ENCODE measurements at places on chromosomes 6 and 20.

- DNase-seq = no peak
Measured at GRCh38 chr6:399785-400534, 8.4 kb downstream of the IRF4 start.

GRCh38 chr6:105680131-105680530, 277.2 kb upstream of the PREP start:
- DNase-seq = no peak

DNA sequence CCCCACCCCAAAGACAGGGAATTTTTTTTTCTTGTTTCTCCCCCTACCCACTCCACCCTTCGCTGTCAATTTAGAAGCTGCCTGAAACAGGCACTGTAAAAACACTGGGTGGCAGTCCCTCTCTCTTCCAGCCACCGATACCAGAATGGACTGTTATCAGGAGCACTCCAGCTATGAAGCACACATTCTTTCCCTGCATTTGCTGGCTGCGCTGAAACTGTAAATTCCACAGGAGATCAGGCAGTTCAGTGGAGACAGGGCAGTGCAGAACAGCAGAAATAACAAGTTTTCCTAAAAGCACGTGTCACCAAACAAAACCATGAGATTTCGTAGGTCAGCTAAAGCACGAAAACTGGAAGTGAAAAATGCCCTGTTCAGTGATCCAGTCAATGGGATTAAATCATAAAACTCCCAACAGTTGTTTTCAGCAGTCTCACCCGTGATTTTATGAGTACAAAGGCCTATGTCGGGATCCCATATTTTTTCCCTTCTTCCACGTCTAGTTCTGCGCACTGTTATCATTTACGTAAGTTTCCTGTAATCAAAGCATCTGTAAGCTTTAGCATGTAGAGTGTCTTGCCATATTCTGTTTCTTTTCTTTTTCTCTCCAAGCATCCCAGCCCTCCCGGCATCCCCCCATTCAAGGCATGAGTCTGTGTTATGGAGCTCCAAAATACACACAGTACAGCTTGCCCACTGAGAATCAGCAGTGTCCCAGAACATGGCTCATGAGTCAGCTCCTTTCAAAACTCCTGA, 359.9 kb upstream of the EPHA7 start:
- DNase-seq = no peak

DNA sequence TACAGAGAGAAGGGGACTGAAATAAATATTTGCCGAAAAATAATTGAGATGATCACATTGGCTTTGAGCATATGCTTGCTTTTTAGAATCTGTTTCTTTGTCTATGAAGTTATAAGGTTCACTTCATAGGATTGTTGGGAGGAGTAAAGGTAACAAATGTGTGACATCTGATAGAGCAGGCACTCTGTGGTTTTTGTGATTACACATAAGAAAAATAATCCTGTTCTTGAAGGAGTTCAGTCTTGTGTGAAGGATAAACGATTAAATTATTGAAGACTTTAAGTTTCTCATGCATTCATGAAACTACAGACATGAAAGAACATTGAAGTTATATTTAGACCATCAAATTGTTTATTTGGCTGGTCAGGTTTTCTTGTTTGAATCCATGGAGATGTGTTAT, 45.0 kb downstream of the QKI start:
- DNase-seq = no peak

DNA sequence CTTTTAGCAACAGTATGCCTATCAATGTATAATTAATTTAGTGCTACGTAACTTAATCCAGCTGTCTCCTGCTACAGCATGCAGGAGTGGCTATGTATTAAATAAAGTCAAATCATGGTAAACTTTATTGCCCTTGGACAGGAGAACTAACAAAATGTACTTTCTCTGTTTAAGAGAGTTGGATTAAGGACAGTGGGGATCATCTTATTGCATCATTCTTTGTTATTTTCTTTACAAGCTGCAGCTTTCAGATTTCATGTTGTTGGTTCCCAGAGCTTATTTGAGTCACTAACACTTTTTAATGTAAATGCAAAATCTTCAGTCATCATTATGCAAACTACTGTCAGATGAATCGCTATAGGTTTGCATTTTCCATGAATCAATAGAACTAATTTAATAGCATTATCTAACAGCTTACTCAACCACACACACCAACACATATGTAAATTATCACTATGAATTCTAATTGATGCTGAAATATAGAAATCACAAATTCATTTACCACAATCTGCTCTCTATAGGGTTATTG, 424.7 kb downstream of the MMUT start:
- DNase-seq = no peak

- no peak for DNase-seq
Measured at GRCh38 chr6:63816982-63817436, 181.4 kb downstream of the PHF3 start.

DNA sequence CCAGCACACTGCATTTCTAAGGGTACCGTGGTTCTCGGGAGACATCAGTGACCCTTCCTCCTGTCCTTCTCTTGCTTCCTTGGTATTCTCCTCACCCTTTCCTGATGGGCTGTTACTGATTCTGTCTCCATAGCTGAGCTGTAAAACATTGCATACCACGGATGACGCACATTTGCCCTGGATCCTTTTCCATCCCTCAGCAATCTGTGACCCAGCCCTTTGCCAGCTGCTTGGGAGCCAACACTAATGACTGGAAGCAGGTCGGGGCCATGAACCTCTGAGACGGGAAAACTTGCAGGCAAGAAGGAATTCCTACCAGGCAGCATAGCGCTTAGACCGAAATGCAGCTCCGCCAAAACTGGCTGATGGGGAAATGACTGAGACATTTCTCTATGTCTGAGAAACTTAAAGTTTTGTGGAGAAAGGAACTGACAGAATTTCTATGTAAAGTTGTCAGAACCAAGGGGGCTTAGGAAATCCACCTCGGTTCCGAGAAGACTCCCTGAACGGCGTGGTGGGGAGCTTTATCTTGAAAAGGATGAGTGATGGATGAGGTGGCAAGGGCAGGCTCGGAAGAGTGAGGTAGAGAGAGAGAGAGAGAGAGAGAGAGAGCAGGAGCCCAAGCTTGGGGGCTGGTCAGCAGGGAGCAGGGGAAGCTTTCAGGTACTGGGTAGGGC, 19.2 kb downstream of the TUBB2B start:
- no peak for DNase-seq

DNA sequence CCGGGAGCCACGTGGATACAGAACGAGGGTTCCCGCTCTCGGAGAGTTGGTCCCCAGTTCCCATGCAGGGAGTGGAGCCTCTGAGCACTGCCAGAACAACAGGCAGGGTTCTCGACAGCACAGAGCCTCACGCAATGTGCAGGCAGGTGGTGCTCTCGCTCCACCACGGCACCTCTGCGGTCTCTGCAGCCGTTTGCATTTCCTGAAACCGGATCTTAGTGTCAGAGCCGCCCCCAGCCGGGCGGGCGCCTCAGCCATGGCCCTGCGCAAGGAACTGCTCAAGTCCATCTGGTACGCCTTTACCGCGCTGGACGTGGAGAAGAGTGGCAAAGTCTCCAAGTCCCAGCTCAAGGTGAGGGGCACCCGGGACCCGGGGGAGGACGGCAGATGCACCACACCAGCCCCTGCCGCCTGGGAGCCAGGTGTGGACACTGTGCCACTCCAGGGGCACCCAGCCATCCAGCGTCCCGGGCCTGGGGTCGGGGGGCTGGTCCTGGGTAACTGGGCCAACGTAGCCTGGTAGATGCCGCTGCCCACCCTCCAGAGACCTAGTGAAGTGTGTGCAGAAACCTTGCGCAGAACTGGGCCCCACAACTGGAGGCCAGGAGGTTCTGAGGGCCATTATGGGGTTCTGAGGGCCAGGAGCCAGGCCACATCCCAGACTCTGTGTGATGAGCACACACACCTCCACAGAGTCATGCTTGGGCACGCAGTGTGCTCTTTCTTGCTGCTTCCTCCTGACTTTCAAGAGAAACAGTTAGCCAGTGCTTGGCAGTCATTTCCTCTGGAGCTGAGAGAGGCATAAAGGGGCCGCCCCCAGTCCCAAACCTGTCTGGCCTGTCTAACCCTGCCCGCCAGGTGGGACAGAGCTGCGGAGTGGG, at the start of gene DEF6:
DEF6 (plus strand) TSS at position 218 of the 881 bp plus-strand sequence; CDS start at position 257, 39 bp downstream.
- DNase-seq = peak; percentile 88

DNA sequence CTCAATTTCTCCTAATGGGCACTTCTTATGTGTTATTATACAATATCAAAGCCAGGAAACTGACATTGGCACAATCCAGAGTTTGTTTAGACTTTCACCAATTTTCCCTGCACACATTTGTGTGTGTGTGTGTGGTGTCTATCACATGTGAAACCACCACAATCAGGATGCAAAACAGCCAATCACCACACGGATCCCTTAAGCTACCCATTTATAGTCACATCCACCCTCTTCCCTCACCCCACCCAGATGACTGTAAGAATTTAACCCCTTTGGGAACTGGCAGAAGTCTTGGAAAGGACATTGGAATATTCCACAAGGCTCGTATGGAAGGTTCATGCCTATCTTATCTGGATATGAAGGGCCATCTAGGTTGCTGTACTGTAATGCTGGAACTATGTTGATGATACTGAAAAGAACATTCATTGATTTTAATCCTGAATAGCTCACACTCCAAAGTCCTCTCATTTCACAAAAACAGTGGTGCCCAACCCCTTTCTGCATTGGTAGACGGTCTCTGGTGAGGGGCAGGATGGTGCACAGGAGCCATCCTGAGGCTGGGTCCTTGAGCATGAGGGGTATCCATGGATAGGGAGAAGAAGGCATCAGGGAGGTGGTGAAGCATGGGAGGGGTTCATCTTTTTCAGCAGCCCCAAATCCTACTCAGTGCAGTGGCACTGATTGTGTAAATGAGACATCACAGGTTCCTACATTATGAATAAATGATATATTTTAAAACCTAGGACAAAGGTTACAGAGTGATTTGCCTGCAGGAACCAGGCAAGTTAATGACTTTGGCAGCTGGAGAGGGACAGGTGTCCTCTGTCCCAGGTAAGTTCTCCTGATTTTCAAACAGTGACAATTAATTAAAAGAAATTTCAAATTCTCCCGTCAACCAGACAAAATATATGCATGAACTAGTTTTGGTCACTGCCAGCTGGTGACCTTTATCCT, 12.1 kb upstream of the CTCFL start:
- DNase-seq = no peak

GRCh38 chr6:143536461-143536865, 24.9 kb upstream of the FUCA2 start:
- DNase-seq = peak; percentile 44

All from activated CD8-positive, alpha-beta memory T cell treated with anti-CD3 and anti-CD28 coated beads, Interleukin-2, amount 50 U/mL, for 4 hours (primary cell).